ENCODE measurements at places on chromosomes 2 and 18. TPM values are rescaled to one million over a fixed set of nuclear protein-coding genes. Genes with fewer than 3 reads are reported as not detected.

ADI1 gene
- total RNA-seq: 52.7 TPM

SRSF7 gene
- 249 TPM for total RNA-seq

CDH2 gene
- total RNA-seq: 166 TPM

ATP5F1A gene
- 620 TPM for total RNA-seq

XDH gene
- 0.38 TPM for total RNA-seq

POTEC gene
- under 0.01 TPM for total RNA-seq

GALR1 gene
- total RNA-seq: not detected

SETBP1 gene
- total RNA-seq: 1.3 TPM

TRIM43 gene
- not detected for total RNA-seq

DOCK10 gene
- total RNA-seq: 35.0 TPM

UGT1A4 gene
- total RNA-seq: not detected

UGT1A10 gene
- not detected for total RNA-seq

ANKRD30B gene
- total RNA-seq: 0.96 TPM

PARD3B gene
- 9.9 TPM for total RNA-seq

SDC1 gene
- total RNA-seq: 14.4 TPM

FHOD3 gene
- total RNA-seq: 9.9 TPM

C2orf78 gene
- not detected for total RNA-seq

CD8B2 gene
- total RNA-seq: not detected

SERPINB3 gene
- total RNA-seq: not detected

GPAT2 gene
- total RNA-seq: 7.6 TPM

CNNM3 gene
- total RNA-seq: 8.2 TPM

LOXL3 gene
- total RNA-seq: 147 TPM

GYPC gene
- 63.7 TPM for total RNA-seq

RAMP1 gene
- total RNA-seq: 3.1 TPM

ERBB4 gene
- total RNA-seq: 0.28 TPM

PPP1R7 gene
- total RNA-seq: 53.3 TPM

PER2 gene
- 1.3 TPM for total RNA-seq

IER3IP1 gene
- total RNA-seq: 28.2 TPM

All from regular cardiac myocyte (primary cell).